A549 (cell line): ENCODE measurements at places on chromosomes 3 and 15. TPM values are rescaled to one million over a fixed set of nuclear protein-coding genes. Genes with fewer than 3 reads are reported as not detected.

ZWILCH gene
- 49.4 to 53.5 TPM (median 50.9 TPM) in 3 replicates for polyA plus RNA-seq

GOLGA8K gene
- 0.43 to 0.87 TPM (median 0.75 TPM) in 3 replicates for polyA plus RNA-seq

TPRA1 gene
- polyA plus RNA-seq = 15.3 to 21.0 TPM (median 19.5 TPM) in 3 replicates

ARID3B gene
- 2.1 to 2.6 TPM (median 2.3 TPM) in 3 replicates for polyA plus RNA-seq

DNA sequence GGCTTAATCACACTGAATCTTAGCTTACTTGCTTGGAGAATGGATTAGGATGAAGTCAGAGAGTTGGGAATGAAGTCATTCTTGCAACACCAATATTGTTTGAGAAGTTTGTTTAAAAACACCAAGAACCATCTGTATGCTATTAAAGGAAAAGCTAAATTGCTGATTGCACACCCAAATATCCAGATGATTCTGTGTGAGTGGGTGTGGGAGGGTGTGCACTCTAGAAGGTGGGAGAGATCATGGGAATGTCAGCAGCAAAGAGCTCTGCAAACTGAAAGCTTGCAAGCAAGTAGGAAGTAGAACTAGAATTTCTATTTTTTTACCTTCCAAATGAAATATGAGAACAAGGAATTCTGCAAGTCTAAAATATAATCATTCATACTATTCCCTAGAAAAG, 364.9 kb downstream of the NR2F2 start:
- no peak for DNase-seq

GRCh38 chr3:121295979-121296378, 249.8 kb downstream of the POLQ start:
- DNase-seq = no peak
